ENCODE measurements at places on chromosomes 7 and 10. TPM values are rescaled to one million over a fixed set of nuclear protein-coding genes. Genes with fewer than 3 reads are reported as not detected.

Gene STYXL1
- total RNA-seq: 27.5 TPM

Gene GRID1
- total RNA-seq: not detected

Gene PDLIM1
- total RNA-seq: 36.1 TPM

Gene HK1
- total RNA-seq: 105 TPM

Gene CDC14C
- not detected for total RNA-seq

Gene TMEM225B
- total RNA-seq: not detected

Gene TRPV6
- not detected for total RNA-seq

Gene CRPPA
- 0.97 TPM for total RNA-seq

Gene ADARB2
- not detected for total RNA-seq

Gene SPDYE16
- under 0.01 TPM for total RNA-seq

Measured in bladder microvascular endothelial cell (primary cell).